ENCODE measurements at places on chromosomes 16 and 17.

GRCh38 chr16:70342016-70342415 is 4.7 kb upstream of the DDX19A start:
- no peak for DNase-seq

DNA sequence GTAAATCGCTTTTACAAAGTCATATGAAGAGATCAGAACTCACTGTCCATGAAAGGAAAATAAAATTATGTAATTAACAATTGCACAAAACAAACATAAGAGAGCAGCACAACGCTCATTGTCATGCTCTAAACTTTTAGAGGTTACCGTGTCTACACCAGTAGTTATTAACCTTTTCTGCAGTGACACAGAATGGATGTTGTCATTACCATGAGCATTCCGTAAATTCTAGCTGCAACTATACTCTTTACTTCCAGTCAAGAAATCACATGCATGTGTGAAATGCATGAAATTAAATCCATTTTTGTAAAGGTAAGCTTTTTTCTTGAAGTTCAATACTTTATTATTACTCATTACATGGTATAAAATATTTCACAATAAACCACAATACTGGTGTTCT is 38.2 kb downstream of the USP32 start:
- no peak for DNase-seq

GRCh38 chr17:57668332-57668731 is 76.8 kb downstream of the CCDC182 start:
- DNase-seq, result no peak

GRCh38 chr17:40311575-40311974 is 2.6 kb downstream of the RARA start:
- DNase-seq, result no peak

- DNase-seq, result no peak
Measured at GRCh38 chr17:1158879-1159278, 20.9 kb downstream of the ABR start.

DNA sequence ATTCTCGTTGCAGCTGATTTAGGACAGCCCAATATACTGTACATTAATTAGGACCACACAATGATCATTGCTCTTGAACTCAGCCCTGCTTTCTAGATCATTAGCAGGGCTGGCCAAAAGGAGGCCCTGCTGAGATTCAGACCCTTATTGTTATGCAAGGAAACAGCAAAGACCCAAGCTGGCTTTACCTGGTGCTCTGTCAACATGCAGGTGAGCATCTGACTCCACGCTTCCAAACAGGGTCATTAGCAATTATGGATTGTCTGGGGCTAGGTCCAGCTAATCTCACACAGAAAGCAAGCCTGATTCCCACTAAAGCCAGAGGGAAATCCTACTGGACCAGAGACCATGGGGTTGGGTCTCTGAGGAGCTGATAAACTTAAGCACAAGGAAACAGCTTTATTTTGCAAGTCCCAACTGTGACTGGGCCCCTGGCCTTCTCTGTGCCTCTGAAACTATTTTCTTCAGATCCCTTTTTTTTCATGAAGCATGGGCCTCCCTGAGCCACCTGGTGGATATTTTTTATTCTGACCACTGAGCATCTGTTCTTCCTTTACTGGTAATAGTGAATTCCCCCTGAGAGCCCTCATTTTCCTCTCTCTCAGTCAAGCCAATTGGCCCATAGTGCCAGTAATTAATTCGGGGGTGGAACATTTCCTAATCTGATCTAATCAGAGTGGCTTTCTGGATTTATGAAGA is 236.1 kb downstream of the GRIN2A start:
- DNase-seq, result peak; percentile 17

DNA sequence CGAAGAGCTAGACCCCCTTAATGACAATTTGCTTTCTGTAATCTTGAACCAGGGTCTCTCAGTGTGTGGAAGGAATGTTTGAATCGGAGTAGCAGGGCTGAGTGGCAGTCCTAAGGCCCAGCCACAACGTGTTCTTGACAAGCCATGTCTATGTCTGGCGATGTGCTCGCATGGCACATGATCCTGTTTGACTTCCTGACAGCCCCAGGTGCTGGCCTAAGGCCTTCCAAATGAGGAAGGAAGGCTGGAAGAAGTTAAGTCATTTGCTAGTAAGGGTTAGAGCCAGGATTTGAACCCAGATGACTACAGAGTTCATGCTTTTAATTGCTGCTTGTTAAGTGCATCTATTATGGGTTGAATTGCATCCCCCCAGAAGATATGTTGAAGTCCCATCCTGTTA is 486.7 kb downstream of the MAF start:
- no peak for DNase-seq

DNA sequence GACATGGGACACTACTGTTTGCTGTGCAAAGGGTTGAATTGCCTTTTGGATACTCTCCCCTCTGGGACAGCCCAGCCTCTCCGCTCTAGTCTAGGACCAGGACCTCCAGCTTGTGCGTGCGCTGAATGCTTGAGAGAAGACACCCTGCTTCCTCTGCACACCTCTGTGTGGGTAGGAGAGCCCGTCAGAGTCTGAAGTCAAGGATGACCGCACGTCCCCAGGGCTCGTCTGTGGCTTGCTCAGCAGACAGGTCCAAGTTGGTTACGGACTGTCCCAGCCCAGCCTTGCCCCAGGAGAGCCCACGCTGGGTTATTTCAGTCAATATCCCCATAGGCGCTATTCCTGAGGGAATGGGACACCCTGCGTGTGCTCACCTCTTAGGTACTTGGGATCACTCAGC is 3.7 kb downstream of the C16orf89 start:
- no peak for DNase-seq

DNA sequence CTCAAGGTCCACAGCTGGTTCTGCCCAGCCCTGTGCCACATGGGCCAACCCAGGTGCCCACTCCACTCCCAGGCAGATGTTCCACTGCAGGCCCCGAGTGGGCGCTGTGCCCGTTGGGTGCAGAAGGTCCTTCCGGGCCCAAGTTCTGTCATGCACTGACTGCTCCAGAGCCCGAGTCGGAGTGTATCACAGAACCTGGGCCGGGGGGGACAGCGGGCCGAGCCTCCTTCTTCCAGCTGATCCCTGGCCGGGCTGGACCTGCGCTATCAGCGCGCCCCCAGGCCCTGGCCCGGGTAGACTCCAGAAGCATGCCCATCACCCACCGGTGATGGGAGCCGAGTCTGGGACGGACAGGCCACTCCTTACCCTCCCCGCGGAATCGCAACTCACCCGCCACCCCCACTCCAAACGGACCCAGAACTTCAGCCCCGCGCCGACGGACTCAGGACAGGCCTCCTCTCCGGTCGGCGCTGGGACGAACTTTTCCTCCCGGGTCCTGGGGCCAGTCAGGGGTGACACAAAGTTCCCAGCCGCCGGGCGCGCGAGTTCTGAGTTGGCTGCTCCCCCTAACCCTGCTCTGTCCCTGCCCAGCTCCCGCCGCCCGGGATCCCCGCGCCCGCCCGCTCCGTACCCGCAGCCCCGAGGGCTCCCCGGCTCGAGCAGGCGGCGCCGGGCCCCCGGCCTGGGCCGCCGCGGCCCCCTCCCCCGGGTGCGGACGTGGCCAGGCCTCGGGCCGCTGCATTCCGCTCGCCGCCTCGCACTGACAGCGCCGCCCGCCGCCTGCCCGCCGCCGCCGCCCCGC is at the start of gene COPZ2:
COPZ2 (minus strand) TSS at position 762 of the 802 bp plus-strand sequence; CDS start at position 742, 20 bp downstream.
- DNase-seq, result no peak

Measured in cerebellar nuclear complex (tissue), 1 donor.